ENCODE measurements at places on chromosomes 4 and X.

- DNase-seq, result no peak
These were observed 882.4 kb downstream of the C4orf33 start for GRCh38 chr4:129978315-129978714.

DNA sequence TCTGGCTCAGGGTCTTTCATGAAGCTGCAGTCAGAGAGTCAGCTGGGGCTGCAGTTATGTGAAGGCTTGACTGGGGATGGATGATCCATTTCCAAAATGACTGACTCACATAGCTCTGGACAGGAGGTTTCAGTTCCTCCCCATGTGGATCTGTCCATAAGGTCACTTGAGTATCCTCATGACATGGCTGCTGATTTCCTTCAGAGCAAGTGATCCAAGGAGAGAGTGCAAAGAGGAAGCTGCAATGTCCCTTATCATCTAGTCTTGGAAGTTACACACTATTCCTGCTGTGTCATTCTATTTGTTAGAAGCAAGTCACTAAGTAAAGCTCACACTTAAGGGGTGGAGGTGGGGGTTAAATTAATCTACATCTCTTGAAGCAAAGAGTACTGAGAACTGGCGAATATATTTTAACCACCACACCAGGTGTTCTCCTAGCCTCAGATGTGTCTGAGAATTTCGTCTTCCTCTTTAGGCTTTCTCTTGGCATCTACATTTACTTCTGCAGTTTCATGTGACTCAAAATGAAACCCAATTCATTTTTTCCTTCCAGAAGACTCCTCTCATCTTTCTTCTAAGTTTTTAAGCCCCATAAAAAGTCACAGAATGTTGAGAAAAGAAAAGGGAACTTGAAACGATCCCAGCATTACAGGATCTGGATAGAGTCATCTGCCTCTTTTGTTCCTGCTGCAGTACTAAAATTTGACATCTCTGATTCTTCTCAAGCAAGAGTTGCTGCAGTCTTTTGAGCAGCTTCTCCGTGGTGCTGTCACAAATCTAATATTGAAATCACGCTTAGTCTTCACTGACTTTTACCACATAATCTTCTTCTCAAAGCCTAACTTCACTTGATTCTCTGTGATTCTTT is 3.8 kb upstream of the GRPR start:
- DNase-seq, result no peak

- DNase-seq, result no peak
These were observed 67.4 kb downstream of the CHRNA9 start for GRCh38 chr4:40402556-40402955.

GRCh38 chr4:140740422-140740821 is 15.8 kb downstream of the TBC1D9 start:
- DNase-seq, result no peak

- DNase-seq, result no peak
These were observed 590.3 kb downstream of the PACRGL start for GRCh38 chr4:21290562-21290961.

DNA sequence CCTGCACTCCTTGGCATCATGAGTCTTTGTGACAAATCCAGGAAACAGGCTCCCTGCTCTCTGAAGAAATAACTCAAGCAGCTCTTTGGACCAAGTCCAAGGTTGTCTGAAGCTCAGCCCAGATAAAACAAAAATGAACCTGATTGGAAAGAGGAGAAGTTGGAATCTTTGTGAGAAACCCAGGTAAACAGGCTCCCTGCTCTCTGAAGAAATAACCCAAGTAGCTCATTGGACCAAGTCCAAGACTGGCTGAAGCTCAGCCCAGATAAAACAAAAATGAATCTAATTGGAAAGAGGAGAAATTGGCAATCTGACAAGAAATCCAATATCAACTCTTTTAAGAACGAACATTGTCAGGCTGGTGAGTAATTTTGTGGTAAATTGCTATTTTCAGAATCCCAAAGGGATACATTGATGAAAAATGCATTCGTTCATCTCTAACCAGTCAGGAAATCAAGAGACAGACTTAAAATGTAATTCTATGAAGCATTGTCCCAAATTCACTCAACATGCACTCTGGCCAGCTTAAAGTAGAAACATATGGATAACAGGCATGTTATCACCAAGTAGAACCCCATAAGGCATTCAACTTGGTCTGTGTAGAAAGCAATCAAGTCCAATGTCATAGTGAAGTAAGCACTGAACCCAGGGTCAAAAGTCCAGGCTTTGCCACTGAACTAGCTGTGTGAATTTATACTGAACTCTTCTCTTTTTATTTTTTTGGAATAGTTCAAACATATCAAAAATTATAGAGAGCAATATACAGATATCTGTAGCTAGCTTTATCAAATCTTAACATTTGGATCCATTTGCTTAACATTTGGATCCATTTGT is 16.8 kb upstream of the NFXL1 start:
- DNase-seq, result no peak

- DNase-seq, result no peak
These were observed 225.5 kb downstream of the PALLD start for GRCh38 chr4:168722391-168722790.

DNA sequence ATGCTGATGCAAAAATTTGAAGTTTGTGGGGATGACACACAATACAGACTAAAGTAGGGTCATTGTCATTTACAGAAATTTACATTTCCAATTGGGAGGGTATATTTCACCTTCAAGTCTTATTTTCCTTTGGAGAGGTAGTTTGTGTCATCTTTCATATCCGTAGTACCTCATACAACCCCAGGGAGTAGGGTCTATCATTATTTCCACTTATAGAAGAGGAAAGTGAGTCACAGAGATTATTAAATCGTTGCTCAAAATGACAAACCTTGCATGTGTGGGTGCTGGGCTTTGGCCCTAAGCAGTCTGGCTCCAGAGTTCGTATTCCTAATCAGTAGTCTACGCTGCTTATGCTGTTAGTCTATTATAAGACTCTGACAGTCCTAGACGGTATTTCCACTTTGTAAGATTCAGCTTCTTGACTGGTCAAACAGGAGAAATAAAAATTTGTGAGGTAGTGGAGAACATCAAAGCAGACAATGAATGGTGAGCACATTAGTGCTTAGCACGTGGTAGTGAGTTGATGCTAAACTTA is 516.5 kb downstream of the PCDH7 start:
- no peak for DNase-seq

DNA sequence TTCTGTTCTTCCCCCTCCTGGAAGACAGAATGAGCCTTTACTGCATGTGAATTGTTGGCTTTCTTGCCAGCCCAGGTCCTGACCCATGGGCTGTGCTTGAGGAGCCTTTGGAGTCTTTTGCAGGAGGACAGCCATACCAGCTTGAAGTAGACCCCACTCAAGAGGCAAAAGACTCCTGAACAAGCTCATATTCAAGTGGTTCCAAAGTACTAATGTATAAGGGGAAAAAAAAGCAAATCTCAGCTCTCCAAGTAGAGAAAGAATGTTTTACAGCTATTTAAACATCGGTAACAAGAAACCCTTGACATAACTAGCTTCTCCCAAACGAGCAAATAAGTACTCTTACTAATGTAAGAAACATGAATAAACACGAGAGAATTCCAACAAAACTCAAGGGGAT is 174.9 kb upstream of the MXRA5 start:
- DNase-seq, result no peak

GRCh38 chr4:98656443-98656842 is 2.0 kb downstream of the TSPAN5 start:
- DNase-seq, result no peak

Data from kidney epithelial cell (primary cell).